B cell (primary cell): ENCODE measurements at places on chromosomes 2 and 18. TPM values are rescaled to one million over a fixed set of nuclear protein-coding genes. Genes with fewer than 3 reads are reported as not detected.

GRCh38 chr2:32904751-32905150 is 42.0 kb upstream of the LTBP1 start:
- H3K27me3 ChIP-seq, result no peaks in the 10 kb centered on the region
- H3K4me3 ChIP-seq, result no peak overlapping the region
- DNase-seq, result no peak
- no peaks in the 10 kb centered on the region for H3K36me3 ChIP-seq

The ZAP70 gene
- 3.4 and 4.4 TPM in 2 replicates for total RNA-seq

DNA sequence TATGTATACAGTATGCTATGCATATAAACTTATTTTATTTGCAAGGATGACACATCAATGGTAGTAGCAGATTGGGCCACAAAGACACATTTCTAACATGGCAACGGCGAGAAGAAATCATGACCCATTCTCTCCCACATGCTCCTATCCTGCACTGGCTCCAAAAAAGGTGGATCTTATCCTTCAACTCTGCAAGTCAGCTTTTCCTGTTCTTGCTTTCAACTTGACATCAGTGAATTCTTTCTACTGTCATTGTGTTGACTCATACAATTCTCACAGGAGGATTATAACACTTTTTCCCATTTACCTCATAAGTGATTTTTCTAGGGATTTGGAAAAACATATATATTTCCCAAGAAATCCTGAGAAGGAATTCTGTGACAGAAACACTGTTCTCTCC is 53.1 kb downstream of the ACVR1 start:
- H3K4me1 ChIP-seq, result no peaks in the 10 kb centered on the region

GRCh38 chr2:240186191-240186725 is 45.8 kb upstream of the OTOS start:
- no peak for DNase-seq
- H3K4me1 ChIP-seq, result no peaks in the 10 kb centered on the region
- H3K27ac ChIP-seq, result no peak overlapping the region
- H3K27me3 ChIP-seq, result no peaks in the 10 kb centered on the region
- no peaks in the 10 kb centered on the region for H3K36me3 ChIP-seq
- no peak overlapping the region for H3K4me3 ChIP-seq

The KYNU gene
- total RNA-seq, result 46.2 and 50.4 TPM in 2 replicates
